Stimulated activated naive CD4-positive, alpha-beta T cell treated with Interleukin-2 at 50 U/mL for 16 hours (primary cell): ENCODE measurements at places on chromosomes 5 and 9.

DNA sequence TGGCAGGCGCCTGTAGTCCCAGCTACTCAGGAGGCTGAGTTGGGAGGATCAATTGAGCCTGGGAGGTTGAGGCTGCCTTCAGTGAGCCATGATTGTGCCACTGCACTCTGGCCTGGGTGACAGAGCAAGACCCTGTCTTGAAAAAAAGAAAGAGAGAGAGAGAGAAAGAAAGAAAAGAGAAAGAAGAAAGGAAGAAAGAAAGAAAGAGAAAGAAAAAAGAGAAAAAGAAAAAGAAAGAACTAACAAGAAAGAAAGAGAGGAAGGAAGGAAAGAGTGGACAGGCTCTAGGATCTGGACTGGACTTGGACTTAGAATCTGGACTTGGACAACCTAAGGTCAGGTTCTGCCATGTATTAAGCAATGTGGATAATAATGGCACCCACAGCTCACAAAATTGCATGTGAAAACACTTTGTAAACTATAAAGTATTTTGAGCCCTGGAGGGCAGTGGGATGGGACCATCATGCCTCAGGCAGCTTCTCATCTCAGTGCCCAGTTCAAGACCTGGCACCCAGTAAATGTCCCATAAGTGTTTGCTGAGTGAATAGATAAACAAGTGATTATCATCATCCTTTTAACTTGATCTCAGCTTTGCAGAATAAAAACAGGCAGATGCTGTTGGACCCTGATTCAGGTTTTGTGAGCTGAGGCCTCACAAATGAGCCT, 12.8 kb upstream of the PHF19 start:
- no peak for DNase-seq

- no peak for DNase-seq
Measured at GRCh38 chr5:76388236-76388635, 14.8 kb upstream of the IQGAP2 start.

- DNase-seq: no peak
Measured at GRCh38 chr5:62341783-62342475, 35.9 kb downstream of the KIF2A start.

- no peak for DNase-seq
Measured at GRCh38 chr5:57166276-57166675, 7.6 kb upstream of the GPBP1 start.

DNA sequence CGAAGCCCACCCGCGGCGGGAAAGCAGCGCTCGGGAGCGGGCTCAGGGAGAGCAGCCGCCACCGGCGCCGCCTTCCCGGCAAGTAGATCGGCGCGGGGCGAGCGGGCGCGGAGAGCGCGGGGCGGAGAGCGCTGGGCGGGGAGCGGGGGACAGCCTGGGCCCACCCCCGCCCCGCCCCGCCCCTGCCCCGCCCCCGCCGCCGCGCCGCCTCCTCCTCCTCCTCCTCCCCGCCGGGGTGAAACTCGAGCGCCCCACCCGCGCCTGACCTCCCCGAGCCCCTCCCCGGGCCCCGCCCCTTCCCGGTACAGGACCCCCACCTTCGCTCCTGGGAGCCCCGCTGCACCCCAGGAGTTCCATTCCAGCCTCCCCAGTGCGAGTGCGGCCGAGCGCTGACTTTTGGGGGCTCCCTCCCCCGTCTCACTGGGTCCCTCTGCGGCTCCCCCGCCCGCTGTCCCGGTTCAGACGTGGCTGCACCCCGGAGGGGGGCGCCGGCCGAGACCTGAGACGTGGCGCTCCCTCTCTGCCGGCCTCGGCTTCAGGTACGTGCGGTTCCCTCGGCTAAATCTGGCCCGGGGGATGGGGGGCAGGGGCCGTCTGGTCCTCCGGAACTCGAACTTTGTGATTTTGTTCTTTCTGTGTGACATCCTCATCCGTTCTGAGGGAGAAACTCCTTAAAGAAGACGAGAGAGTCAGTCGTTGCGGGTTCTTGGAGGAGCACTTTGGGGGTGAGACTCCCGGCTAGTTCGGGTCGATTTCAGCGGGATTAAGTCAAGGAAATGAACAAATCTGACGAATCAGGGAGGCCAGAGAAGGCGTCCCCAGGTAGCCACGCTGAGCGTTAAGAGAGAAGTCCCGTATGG, at the start of gene SEMA5A:
Gene SEMA5A (minus strand): TSS at position 84 of the 860 bp plus-strand sequence. CDS start 166,129 bp downstream, outside the sequence.
- DNase-seq: peak; percentile 7

DNA sequence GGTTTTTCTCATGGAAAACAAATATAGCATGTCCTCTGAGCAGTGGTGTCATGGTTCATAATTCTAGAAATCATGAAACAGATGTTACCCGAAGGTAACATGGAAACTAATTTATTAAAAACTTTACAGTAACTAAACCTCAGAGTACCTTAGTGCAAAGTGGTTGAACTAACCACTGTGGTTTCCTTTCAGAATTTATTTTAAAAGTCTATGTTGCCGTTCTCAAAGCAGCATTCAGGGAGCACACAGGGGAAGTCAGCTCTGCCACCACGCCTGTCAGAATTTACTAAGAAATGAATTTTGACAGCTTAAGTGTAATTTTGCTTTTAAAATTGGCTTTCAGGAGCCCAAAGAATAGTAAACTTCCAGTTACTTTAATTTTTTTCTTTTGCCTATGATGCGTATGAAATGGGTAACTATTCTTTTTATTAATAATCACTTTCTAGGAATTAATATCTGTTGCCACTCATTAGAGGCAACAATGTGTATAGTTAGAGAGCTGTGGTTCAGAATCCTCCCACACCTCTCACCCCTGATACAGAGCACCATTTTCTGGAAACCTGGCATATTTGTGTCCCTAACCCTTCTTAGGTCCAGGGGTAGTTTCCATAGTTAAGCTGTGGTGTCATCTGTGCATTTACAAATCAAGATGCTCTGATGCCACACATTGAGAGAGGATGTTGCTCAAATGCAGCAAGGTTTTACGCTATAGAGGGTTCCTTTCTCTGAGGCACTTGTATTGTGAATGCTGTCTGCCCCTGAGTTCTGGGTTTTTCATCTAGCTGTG, 202.6 kb downstream of the ZSWIM6 start:
- DNase-seq: no peak

DNA sequence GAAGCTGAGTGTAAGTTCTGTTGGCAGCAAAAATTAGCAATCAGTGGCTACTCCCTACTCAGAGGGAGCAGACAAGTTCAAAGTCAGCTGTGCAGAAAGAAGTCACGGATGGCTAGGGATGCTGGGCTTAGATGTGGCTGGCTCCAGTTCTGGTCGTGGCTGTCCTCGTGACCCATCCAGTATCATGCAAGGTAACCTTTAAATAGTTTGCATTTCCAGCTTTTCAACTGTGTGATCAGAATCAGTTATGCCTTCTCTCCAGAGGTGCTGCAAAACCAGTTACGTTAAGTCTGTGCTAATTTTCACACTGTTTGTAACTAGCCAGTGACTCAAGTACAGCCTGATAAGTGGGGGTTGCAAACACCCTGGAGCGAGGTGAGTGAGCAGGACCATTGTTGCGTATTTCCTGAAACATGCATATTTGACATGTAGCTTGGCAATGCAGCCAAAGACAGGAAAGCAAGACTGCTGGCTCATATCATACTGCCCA, 302.4 kb downstream of the ATPSCKMT start:
- no peak for DNase-seq

DNA sequence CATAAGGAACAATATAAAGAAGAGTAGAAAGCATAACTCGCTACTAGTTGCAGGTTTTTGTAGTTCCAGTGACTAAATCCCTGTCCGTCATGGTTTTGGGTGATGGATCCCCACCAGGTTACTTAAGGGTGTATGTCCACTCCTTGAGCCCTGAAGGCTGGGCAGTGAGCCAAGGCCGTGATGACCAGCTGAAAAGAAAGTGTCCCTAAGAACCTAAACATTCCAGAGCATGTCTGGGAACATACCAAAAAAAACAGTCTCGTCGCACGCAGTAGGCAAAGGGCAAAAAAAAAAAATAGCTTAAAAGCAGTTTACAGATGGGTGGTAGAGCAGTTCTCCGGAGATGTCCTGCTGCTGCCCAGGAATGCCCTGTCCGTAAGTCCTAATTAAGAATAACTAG, 21.4 kb upstream of the SNAPC3 start:
- DNase-seq: no peak

GRCh38 chr9:129038109-129038852, 1.9 kb downstream of the MIGA2 start:
- DNase-seq: no peak

- no peak for DNase-seq
Measured at GRCh38 chr5:172849606-172850453, 15.8 kb downstream of the ERGIC1 start.

DNA sequence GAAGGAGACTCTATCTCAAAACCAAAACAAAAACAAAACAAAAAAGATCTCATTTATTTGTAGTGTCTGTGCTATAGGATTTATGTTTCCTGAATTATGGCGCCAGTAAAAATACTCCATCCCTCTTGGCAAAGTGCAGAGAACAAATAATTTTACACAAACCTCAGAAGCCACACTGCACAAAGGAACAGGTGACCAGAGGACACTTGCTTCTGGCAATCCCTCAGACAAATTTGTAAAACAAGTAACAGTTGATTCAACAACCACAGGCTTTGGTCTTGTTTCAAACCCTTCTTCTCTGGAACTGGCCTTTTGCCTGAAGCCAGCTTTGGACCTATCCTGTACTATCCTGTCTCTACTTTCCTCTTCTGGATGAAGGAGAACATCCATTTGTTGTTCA, 502.1 kb downstream of the DMAC1 start:
- no peak for DNase-seq

DNA sequence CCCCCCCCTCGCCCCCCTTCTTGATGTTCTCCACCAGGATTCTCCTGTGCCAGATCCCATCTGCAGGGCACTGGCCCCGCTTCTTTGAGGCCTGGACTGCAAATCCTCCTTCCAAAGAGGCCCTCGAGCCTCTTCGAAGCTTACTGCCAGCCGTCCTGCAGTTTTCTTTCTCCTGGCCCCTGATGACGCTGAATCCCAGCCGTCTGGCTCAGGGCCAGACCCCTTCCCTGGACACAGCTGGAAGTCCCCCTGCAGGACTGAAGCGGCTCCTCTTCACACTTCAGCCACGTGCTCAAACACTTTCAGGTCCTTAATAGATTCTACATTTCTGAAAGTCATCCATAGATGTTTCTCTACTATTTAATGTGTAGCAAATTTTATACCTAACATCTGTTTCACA, 121.5 kb downstream of the EHMT1 start:
- DNase-seq: no peak

DNA sequence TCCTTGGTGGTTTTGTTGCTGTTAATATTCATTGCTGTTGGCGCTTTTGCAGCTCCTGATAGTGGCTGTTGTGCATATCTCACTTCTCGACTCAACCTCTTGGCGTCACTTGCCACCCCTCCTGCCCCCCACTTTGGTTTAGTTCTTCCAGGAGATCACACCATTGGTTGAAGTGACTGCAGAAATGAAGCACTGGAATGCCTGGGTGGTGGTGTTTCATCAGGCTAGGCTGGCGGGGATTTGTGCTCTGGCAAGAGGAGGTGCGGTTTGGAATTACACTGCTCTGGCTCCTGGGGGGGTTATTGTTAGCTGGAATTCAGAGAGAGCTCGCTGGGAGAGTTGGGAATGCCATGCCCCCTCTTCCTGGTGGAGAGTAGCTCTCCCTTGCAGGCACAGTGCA, 11.5 kb downstream of the PRRC2B start:
- no peak for DNase-seq

DNA sequence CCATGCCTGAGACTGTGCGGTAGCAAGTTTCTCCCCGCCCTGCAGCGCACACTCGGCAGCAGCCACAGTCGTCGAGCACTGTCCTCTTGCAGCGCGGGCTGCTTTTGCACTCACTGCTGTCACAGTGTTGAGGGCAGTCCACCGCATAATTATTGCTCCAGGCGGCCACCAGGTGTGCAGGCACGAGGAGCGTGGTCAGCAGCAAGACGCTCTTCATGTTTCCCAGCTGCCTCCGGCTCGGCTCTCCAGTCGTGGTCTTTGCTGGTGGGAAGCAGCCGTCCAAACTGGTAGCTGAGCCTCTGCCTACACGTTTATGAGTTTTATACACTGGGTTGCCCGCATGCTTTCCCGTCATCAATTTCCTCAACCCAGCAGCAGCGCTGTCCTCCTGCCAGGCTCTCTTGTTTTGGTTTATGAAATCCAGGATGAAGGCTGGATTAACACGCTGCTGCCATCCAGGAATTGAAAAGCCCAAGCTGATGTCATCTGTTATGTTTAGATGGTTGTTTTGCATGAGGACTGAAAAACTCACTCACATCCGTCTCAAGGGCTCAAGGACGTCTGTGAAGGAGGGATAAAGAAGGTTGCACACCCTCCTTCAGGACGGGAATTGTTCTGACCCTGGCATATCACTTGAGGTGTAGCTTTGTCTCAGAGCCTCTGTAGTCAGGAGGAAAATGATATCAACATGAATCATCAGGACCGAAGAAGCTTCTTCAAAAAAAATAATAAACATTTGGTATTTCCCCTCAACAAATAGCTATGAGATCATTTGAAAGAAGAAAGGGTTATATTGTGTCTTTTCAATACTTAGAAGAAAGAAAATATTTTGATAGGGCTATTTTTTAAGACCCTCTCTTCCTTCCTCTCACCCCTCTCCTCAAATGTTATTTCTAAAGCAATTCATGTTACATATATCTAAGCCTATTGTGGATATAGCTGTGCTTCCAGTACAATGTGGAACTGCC, at the start of gene ESM1:
Gene ESM1 (minus strand): TSS at position 293 of the 968 bp plus-strand sequence. CDS start 76 bp downstream, at position 217.
- no peak for DNase-seq

DNA sequence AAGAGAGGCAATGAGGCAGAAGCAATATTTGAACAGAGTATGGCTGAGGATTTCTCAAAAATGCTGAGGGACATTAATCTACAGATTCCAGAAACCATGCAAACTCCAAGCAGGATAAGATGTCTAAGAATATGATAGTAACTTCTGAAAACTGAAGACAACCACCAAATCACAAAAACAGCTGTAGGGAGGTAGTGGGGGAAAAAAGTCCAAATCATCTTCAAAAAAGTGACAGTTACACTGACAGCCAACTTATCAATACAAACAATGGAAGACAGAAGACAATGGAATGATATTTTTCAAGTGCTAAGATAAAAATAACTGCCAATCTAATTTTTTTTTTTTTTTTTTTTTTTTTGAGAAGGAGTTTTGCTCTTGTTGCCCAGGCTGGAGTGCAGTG, 30.5 kb downstream of the CMYA5 start:
- no peak for DNase-seq

DNA sequence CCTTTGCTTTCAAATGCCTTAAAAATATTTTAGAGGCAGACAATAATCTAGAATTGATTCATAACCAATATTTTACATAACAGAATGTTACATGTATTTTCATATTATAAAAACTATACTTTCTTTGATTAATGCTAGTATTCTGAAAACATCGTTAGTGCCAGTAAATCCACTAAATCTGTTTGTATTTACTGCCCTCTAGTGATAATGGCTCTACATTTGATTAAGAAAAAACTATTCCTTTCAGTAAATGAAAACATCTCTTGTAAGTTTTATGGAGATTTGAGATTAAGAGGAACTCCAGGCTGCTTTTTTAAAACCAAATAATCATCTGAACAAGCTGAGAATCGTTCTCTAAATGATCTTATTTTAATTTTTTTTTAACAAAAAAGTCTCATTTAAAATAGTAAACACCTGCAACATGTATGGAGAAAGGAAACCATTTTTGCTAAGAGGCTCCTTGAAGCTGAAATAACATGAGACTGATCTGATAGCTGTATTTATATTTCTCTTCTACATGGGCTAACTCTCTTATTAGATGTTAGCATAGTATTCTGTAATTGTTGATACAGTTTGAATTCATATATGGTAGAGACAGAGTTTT, 424.7 kb downstream of the RAB3C start:
- DNase-seq: no peak

- DNase-seq: no peak
Measured at GRCh38 chr9:132517815-132518550, 64.4 kb upstream of the BARHL1 start.
